ENCODE measurements at places on chromosomes 3 and 15.
A peak's percentile ranks its signal among the peaks of the same experiment; 100 is the strongest.

- DNase-seq, result no peak
Observed at GRCh38 chr3:133675631-133676335, 14.0 kb upstream of the TOPBP1 start.

DNA sequence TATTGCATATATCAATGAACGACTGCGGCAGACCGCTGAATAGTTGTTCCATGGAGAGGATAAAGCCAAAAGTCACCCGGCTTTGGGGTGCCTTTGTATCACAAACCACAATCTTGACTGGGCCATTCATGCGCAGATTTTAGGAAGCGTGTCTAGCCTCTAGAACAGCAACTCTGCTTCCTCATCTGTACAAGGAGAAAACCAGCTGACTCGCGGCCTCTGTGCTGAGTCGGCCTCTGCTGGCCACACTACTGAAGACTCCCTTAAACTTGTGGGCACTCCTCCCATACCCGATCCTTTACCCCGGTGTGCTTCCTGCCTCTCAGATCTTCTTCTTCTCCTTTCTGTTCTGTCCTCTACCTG lies 872 bp downstream of the DLEC1 start:
- peak; percentile 54 for DNase-seq

- DNase-seq, result no peak
Observed at GRCh38 chr3:139016430-139017048, 4.2 kb downstream of the PRR23B start.

GRCh38 chr15:100525436-100525835 lies 3.3 kb downstream of the CERS3 start:
- DNase-seq, result no peak

DNA sequence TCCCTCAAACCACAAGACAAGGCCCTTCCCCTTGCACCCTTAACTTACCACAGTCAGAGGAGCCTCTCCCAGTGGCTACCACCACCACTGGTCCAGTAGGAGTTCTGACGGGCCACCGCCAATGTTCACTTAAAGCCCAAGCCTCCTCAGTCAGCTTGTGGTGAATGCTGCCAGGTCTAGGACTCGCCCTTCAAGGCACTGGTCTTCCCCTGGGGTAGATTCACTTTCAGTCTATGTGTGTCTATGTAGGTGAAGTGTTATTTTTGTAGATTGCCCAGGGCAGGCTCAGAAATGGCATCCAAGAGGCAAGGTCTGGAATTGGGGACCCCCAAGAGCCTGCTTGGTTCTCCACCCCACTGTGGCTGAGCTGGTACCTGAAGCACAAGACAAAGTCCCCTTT lies 15.4 kb upstream of the CASR start:
- DNase-seq, result no peak

DNA sequence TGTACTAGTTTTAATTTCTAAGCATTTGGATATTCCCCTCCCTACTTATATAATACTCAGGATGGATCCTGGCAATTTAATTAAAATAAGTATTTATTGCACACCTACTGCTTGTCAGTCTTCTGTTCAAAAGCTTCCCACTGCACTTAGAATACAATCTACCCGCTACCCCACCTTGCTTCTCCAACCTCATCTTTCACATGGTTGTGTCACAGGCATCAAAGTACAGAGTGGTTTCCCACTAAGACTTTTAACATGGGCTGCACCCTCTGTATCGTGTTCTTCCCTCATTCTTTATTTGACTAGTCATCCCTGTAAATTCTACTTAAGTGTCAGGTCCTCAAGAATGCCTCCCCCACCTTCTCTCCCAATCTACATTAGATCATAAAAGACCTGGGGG lies 35.0 kb downstream of the RIOX2 start:
- DNase-seq, result no peak

DNA sequence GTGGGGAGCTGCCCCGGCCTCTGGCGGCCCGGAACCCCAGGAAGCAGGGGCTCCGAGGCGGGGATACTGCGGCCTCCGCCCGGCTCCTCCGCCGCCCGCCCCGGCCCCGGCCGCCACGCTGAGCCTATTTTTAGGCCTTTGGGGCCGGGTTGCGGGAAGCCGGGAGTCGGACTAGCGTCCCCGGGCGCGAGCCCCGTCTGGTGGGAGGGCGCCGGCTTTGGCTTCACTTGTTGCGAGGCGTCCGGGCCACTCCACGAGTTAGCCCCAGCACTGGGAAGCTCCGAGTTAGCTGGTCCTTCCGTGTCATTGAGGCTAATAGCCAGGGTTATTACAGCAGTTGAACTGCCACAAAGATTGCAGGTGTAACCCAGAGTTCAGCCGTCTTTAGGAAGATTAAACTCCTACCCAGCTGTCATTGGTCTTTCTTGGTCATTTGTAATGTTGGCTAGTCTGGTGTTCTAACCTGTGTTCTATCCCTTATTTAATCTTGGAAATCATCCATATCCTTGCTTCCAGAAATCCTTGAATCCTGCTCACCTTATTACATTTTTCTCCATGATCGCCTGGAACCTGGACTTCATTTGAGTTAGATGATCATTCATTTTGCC lies 791 bp downstream of the GYG1 start:
- DNase-seq, result peak; percentile 32

DNA sequence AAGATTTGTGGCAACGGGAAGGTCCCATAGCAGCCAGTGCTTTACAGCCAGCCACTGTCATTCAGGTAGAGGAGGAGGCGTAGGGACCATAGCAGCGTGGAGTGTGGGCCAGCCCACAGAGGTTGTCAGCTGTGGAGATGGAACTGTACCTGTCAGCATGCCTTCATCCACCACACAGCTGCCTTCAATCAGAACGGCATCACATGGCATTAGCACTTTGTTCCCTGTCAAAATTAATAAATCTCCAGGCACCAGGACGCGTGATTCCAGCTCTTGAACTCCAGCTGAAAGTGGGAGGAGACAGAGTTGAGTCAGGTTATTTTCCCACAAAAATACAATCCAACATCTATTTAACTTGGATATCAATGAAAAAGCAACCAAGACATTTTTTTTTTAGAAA lies 84.0 kb downstream of the ATP13A4 start:
- no peak for DNase-seq

DNA sequence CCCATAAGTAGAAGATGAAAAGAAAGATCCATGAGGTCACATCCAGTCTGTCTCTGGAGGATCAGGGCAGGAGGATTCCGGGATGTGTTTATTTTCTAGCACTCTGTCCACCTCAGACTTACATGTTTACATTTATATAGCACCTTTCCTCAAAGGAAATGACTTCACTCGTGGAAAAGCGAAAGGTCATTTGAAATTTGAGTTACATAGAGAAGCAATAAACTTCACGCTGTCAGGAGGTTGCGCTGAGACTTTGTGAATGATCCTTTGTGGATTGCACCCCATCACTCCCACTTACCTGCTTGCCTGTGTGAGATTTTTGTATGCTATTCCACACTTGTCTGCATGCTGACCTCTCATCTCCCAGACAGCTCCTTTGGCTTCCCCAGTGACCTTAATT lies 540.5 kb downstream of the AGBL1 start:
- no peak for DNase-seq

DNA sequence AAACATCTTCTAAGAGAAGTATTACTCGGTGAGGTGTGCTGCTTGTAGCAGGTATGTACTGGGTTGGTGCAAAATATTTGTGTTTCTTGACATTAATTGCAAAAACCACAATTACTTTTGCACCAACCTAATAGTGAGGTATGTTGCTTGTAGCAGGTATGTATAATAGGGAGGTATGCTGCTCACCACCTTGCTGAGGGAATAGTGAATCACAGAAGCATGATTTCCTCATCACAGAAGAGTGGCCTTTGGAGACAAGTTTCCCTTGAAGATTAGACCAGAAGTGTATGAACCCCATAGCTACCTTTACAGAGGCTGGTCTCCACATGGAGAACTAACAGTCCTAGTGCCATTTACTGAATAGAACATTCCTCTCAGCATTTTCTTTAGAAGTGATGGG lies 15.5 kb downstream of the DCP1A start:
- DNase-seq, result no peak
